ENCODE measurements at places on chromosomes 1 and 21.

GRCh38 chr1:179366093-179366800, 476 bp downstream of the AXDND1 start:
- peak; percentile 2 for DNase-seq

DNA sequence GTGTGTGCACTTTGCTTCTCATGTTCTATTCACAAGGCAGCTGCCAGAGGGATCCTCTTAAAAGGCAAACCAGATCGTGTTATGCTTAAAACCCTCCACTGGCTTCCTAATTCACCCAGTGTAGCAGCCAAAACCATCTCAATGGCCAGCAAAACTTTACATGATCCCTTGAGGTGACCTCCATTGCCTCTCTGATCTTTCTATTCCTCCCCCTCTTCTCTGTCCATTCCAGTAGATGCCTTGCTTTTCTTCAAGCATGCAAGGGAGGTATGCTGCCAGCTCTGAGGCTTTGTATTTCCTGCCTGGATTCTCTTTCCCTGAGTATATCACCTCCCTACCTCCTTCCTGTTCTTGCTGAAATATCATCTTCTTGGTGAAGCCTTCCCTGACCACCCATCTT, 93.2 kb upstream of the KCNK2 start:
- DNase-seq, result no peak

DNA sequence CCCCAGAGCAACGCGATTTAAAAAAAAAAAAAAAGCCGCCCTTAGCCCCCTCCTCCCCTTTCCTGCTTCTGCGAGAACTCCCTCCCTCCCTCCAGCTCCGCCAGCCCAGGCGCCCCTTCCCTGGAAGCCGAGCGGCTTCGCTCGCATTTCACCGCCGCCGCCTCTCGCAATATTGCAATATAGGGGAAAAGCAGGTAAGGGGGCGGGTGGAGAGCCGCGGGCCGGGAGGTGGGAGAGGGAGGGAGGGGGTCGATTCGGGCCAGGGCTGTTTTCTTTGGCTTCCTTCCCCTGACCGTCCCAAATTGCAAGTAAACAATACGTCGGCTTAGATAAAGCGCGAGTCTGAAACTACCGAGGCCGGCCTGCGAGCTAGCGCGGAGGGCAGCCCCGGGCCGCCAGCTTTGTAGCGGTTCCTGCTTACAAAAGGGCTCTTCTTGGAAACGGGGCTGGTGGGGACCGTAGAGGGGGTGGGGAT, 408 bp downstream of the LMO4 start:
- no peak for DNase-seq

- no peak for DNase-seq
These were observed 96.4 kb downstream of the SSBP3 start for GRCh38 chr1:54309631-54310366.

GRCh38 chr1:79808816-79809475, 802.4 kb upstream of the ADGRL4 start:
- DNase-seq, result no peak

GRCh38 chr1:169853341-169853740, 40.4 kb downstream of the SCYL3 start:
- DNase-seq, result no peak

DNA sequence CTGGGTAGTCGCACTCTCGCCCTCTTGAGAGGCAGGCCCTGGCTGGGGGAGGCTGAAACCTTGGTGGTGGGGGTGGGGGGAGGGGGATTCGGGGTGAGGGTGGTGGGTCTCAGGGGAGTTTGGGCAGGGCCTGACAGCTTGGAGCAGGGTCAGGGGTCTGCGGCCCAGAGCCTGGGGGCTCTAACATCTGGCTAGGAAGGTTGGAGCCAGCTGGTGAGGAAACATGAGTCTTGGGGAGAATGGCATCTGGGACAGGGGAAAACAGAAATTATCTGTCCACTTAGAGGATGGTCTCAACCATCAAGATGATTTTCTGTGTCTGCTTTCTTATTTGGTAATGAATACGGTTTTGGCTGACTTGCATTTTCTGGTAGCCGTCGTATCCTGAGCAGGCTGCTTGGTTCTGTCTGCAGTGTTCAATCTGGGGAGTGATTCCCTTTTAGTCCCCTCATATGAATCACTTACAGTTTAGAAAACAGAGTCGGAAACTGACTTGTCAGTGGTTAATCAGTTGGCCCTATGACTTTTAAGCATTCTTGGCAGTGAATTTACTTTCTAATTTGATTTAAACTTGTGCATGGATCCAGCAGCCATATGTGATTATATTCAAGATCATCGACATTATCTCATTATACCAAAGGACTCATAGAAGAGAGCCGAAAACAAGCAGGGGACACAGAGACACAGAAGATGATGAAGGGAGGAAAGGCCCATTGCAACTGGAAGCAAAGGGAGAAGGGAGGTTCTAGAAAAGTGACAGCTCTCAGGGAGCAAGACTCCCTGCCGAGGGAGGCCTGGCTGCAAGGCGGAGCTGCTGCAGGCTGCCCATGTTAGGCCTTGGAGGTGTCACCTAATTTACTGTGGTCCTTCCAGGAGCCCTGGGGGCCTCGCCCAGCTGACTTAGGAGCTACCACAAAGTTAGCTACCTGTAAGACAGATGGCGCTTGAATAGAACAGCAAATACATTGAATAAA, 237.6 kb downstream of the SDCCAG8 start:
- no peak for DNase-seq
